Stimulated activated CD8-positive, alpha-beta memory T cell treated with anti-CD3 and anti-CD28 coated beads, Interleukin-4, amount 100 ng/mL, for 48 hours (primary cell): ENCODE measurements at places on chromosomes 2 and 18.

GRCh38 chr2:157838442-157839161, 37.5 kb downstream of the ACVR1 start:
- no peak for DNase-seq

DNA sequence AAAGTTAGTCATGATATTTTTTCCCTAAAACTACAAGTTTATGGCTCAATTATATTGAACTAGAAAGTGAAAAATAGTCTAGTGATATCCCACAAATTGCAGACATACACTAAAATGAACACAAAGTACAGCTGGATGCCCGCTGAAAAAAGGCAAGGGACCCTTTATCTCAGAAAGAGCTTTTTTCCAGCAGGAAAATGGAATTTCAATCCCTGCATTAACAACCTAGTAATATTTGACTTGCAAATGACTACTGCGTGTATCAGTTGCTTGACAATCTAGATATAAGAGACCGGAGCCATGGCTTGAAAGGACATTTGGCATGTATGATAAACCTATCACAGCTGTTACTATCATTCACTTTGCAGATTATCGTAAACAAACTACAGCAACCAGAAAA, 49.1 kb downstream of the LRPPRC start:
- DNase-seq = no peak

DNA sequence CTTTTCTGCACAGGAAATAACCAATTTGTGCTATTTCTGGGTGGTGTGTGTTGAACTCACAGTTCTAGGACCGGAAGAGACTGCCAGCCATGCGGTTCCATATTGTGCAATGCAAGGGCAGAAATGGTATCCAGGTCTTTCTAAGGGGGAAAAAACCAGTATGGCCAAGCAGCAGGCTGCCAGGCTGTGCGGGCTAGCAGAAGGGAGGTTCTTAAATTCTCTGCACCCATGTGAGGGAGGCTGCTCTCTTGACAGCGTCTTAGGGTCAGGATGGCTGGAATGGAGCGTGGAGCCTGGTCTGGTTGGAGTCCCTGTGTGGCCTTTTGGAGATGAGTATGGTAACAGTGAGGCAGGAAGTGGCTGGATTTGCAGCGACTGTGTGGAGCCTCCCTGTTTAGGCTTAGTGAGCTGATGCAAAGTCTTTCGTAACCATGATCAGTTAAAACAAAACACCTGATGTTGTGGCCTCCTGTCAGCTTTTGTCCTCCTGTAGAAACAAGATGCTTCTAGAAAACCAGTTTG, 52.6 kb downstream of the NCK2 start:
- no peak for DNase-seq

DNA sequence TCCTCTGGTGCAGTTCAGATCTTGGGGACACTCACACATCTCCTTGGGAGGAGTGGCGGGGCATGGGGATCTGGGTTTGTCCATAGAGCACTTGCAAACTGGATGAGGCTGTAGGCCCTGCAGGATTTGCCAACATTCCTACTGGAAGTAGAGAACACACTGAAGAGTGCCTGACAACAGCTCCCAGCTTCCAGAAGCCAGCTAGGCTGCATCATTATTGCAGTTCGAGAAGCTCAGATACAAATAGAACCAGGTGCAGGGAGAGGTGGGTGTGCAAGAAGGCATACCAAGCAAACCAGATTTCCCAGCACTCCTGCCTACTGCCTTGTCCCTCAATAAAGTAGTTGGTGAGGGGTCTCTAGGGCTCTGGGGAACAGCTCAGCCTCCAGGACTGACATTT, 52.5 kb downstream of the RHOB start:
- DNase-seq = no peak

DNA sequence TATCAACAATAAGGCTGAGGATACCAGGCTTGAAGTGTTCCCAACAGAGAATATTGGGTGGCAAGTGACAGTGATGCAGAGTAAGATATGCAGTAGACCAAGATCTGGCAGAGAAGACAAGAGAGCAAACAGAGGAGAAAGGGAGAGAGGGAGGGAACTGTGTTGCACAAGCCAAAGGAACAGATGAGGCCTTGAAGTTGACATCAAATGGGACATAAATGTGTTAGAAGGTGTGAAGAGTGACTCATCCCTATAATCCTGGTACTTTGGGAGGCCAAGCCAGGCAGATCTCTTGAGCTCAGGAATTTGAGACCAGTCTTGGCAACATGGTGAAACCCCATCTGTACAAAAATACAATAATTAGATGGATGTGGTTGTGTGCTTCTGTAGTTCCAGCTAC, 342.9 kb downstream of the PARD3B start:
- no peak for DNase-seq

DNA sequence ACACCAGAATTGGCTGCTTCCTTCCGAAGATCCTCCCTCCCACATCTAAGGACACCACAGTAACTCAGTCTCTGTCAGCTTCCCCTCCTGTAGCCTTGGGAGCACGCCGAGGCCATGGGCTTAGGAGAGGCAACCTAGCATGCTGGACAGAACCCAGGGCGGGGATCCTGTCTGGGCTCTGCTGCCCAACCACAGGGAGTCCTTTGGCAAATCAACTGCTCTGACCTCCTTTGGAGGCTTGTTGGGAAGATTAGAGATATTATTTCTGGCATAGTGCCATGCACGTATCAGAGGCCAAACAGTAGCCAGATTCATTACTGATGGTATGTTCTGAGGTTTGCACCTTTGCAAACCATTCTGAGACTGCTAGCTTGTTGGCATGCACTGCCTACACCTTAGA, 262.7 kb upstream of the EPAS1 start:
- no peak for DNase-seq

- DNase-seq = no peak
Measured at GRCh38 chr18:39591649-39592048, 2026.1 kb upstream of the CELF4 start.

GRCh38 chr2:70902067-70902442, 33.6 kb upstream of the ATP6V1B1 start:
- DNase-seq = no peak

DNA sequence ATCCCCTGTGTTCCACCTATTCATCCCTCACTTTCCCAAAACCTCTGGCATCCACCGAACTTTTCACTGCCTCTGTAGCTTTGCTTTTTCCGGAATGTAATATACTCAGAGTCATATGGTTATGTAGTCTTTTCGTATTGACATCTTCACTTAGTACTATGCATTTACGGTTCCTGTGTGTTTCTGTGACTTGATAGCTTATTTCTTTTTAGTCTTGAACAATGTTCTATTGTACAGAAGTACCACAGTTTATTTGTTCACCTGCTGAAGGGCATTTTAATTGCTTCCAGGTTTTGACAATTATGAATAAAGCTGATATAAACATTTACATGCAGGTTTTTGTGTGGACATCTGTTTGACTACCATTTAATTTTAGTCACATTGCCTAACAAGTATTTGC, 154.7 kb upstream of the DOK6 start:
- no peak for DNase-seq

DNA sequence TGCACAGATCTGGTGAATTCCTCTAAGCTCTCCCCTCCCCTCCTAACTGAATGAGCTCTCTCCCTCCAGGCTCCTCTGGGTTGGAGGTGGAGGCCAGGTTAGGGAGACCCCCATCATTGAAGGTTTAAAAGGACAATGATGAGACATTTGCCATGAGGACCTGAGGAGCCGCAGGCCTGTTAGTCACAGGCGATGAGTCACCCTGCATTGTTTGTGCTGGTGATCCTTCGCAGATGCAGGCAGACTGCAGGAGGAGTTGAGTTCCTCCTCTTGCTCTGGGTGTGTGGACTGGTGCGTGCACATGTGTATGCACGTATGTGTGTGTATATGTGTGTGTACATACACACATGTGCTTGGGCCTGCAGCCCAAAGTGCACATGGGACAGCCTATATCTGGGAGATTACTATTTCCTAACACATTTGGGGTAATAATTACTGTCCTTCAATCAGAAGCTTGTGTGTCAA, 42.0 kb downstream of the MCFD2 start:
- DNase-seq = peak; percentile 63

GRCh38 chr2:65370387-65371073, 61.9 kb downstream of the SPRED2 start:
- DNase-seq = no peak

GRCh38 chr2:55809875-55810621, 113.5 kb downstream of the EFEMP1 start:
- no peak for DNase-seq

DNA sequence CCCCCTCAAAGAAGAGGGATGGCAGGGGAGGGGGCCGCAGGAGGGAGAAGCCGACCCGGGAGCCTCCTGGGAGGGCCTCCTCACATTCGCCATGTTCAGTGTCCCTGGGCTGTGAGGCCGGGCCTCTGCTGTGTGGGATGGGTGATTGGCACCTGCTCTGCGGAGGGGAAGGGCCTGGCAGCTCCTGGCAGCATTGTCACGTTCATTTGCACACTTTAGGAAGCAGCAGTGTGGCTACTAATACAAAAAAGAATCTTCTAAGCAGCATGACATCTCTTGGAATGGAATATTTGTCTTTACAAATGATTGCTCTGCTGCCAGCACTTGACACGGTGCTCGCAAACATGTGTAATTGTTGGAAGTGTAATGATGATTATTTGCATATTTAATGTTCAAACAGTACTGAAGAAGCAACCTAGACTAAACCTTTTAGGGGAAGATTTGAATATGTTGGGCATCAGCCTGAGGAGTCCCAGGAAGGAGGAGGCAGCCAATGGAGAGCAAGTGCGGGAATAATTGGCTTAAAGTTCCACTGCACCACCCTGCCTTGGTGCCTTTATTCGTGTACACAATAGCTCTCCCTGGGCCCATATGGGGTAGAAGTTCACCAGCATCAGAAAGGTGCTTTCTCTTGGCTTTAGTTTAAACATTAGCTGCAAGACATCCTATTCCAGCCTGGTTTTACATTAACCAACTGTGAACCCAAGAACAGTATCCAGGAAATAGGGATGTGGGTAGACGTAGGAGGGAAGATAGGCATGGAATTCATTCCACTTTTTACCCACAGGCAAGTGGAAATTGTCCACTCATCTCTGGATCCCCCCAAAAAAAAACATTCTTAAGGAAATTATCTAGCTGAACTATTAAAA, 404.9 kb downstream of the TMEM182 start:
- no peak for DNase-seq

DNA sequence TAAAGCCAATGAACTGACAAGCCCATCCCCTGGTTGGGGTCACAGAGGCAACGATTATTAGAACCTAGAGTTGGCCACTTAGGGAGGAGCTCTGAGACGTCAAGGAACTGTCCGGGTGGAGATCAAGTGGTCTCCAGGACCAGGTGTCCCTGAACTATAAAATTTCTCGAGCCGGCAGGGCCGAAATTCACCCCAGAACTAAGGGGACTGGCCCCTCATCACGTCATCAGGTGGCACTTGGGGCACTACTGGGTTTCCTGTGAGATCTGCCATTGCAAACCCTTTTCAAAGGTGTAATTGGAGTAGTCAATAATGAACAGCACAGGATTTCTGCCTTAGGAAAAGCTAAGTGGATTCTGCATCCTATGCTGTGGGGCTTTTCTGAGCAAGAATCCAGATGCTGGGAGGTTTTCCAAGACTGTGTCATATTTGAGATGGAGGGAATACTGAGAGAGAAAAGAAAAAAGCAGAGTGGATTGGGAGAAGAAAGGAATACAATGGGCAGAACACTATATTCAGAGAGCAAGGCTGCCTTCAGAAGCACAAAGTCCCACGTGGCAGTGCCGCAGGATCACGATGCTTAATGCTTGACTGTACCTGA, 113.6 kb downstream of the ALPK2 start:
- no peak for DNase-seq

DNA sequence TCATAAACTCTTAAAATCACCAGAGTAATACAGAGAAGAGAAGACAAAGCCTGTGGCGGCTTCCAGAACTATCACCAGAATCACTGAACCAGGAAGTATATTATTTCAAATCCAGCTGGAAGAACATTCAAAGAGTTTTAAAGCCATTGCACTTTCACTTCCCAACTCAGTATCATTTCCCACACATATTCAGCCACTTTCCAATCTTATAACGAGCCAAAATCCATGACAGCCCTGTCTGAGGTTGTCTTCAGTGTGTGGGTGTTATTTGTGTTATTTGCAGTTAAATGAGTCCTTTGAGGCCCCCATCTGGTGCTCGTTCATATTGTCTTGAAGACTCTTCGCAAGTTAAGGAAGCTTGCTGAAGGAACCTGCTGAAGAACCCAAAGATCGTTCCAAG, 559.9 kb downstream of the TSN start:
- DNase-seq = no peak

GRCh38 chr2:158619496-158619895, 162.7 kb downstream of the PKP4 start:
- DNase-seq = no peak

DNA sequence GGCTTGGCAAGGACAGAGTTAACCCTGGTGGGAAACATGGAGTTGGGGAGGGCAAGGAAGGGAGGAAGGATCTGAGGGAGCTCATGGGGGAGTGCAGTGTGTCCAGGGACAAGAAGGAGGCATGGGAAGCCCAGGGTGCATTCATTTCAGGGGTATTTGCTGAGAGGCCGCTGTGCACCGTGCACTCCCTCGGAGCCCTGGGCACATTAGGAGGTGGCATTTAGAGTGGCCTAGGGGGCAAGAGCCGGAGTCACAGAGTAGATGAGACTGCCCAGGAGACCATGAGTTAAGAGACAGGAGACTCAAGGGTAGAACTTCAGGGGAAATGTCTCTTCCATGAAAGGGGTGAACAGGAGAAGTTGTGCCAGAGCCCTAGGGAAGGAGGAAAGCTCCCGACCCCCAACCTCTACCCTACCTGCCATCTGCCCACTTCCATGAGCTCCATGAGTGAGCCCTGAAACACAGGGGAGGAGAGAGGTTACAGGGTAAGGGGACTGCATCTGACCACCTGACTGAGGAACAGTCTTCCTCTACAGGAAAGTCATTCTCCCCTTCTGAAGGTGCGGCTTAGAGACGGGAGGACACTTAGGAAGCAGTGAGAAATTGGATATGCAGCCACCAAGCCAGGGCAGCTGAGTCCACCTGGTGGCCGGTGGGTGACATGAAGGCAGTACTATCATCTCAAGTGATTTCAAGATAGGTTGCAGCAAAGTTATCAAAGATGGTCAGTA, 58.5 kb upstream of the COPS8 start:
- peak; percentile 55 for DNase-seq

DNA sequence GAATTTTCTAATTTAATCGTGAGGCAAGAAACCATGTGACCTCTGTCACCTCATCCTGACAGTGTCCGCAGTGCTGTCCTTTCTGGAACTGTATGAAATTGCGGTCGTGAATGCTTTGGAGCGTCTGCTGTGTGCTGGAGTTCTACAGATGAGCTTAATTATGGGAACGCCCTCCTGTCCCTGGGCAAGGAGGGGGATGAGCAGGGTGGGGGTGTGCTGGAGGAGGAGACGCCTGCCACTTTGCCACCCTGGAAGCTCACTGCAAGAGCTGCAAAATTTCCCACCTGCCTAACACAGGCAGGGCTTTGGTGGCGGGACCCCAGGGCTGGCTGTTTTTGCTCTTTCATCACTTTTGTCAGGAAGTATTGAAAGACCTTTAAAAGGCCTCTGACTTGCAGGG, 6.5 kb downstream of the LPIN1 start:
- no peak for DNase-seq
